Glomerular endothelial cell (primary cell): ENCODE measurements at places on chromosomes 1 and 21. TPM values are rescaled to one million over a fixed set of nuclear protein-coding genes. Genes with fewer than 3 reads are reported as not detected.

Gene TDRD5
- not detected in 2 replicates for total RNA-seq

Gene OR2M3
- not detected in 2 replicates for total RNA-seq

Gene SRSF11
- 59.7 and 122 TPM in 2 replicates for total RNA-seq

Gene KRTAP11-1
- not detected in 2 replicates for total RNA-seq

Gene EDN2
- total RNA-seq: 0.53 and 0.63 TPM in 2 replicates

Gene FOXD2
- 0.10 and 0.18 TPM in 2 replicates for total RNA-seq

Gene LRRN2
- total RNA-seq: 0.19 TPM in 1 of 2 replicates, not detected in the other

Gene BARHL2
- not detected in 2 replicates for total RNA-seq

Gene SPRR2F
- not detected in 2 replicates for total RNA-seq
